NCI-H460 (cell line): ENCODE measurements at places on chromosomes 2 and 18.

DNA sequence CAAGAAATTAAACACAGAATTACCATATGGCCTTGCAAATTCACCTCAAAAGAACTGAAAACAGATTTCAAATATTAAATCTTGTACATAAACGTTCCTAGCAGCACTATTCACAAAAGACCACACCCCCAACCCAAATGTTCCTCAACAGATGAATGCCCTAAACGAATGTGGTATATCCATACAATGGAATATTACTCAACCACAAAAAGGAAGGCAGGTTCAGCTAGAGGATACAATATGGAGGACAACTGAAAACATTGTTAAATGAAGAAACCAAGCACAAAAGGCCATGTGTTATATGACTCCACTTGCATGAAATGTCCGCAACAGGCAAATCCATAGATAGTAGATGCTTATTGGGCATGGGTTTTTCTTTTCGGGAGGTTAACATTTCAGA lies 61.7 kb downstream of the PPP4R1 start:
- DNase-seq = no peak

- DNase-seq = no peak
These were observed 103.9 kb upstream of the MCFD2 start for GRCh38 chr2:47019532-47019931.

GRCh38 chr2:112607680-112608438 lies 23.4 kb downstream of the CHCHD5 start:
- no peak for DNase-seq

DNA sequence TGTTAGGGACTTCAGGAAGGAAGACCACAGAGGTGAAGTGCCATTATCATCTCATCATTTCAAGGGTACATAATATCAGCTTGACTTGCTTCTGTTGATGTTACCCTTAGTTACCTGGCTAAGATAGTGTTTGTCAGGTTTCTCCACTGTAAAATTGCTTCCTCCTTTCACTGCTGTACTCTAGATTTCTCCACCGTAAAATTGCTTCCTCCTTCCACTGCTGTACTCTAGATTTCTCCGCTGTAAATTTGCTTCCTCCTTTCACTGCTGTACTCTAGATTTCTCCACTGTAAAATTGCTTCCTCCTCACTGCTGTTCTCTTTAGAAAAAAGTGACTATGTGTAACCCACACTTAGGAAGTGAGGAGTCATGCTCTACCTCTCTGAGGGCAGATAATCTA lies 1460.3 kb downstream of the SUCLG1 start:
- no peak for DNase-seq

GRCh38 chr2:192072778-192073177 lies 122.0 kb downstream of the TMEFF2 start:
- no peak for DNase-seq

DNA sequence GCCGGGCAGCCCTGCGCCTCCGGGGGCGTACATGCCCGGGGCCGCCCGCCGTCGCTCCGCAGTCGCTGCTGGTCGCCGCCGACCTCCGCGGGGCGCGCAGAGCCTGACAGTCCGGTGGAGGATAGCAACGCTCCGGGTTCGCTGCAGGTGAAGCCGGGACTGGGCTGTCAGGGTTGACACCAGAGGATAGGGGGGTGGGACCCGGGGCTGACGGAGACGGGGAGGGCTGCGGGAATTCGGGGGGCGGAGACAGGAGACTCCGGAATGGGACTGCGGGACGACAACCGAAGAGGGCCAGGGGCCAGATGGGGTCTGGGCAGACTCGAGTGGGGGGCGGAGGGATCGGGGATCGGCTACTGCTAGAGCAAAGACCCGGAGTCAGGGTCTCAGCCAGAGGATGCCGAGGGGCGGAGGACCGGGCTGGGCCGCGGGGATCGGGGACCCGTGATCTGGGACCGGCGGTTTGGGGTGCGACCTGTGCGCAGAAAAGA lies 403 bp downstream of the TMEM127 start:
- DNase-seq = no peak

GRCh38 chr2:50108245-50108644 lies 923.7 kb downstream of the NRXN1 start:
- DNase-seq = no peak

DNA sequence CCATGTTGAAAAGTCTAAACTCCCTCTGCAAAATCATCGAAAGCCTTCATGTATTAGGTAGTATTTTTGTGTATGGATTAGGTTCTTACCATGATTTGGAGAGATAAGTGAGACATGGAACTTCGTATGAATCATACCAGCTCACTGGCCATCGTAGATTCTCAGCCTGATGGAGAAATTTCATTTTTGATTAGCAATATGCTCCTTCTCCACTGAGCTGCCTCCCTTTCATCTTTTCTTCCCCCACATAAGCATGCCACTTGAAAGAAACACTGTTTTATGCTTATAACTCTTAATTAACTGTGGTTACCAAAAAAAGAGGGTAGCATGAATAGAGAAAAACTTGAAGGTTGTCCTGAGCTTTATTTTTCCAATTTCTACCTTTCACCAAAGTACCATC lies 111.9 kb downstream of the NCK2 start:
- DNase-seq = no peak

GRCh38 chr2:14543284-14543683 lies 89.2 kb upstream of the LRATD1 start:
- no peak for DNase-seq

DNA sequence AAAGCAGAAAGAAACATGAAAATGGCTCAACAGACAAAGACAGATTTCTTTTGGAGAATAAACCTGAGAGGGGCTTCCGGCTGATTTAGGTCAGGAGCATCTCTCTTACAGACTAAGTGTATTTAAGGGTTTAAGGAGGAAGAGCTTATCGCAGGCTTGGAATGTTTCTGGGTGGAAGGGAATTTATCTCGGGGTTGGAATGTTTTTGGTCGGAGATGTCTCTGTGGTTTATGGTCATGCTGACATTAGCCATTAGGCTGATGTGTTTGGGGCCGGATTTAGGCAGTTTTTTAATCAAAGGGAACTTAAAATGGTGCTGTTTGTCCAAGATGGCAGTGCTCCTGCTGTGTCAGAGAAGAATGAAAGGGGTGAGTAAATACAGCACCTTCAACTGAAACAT lies 14.4 kb upstream of the PSMA8 start:
- no peak for DNase-seq

DNA sequence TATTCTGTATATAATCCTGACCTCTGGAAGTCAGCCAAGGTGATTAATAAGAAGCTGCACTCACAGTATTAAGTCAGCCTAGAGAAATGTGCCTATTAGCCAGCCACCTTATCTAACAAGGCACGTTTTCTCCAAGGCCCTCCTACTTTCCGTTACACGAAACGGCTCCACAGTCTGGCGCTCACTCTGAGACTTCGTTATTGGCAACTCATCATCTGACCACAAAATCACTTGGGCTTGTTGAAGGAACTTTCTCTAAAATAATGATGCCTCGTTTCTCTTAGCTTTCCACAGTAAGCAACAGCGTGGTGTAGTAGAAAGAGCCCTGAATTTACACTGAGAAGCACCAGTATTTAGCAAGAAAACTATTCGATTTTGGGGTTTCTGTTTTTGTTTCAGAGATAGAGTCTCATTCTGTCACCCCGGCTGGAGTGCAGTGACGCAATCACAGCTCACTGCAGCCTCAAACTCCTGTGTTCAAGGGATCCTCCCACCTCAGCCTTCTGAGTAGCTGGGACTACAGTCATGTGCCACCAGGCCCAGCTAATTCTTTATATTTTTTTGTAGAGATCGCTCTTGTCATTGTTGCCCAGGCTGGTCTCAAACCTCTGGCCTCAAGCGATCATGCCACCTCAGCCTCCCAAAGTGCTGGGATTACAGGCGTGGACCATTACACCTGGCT lies 53.6 kb upstream of the SLC14A1 start:
- no peak for DNase-seq

DNA sequence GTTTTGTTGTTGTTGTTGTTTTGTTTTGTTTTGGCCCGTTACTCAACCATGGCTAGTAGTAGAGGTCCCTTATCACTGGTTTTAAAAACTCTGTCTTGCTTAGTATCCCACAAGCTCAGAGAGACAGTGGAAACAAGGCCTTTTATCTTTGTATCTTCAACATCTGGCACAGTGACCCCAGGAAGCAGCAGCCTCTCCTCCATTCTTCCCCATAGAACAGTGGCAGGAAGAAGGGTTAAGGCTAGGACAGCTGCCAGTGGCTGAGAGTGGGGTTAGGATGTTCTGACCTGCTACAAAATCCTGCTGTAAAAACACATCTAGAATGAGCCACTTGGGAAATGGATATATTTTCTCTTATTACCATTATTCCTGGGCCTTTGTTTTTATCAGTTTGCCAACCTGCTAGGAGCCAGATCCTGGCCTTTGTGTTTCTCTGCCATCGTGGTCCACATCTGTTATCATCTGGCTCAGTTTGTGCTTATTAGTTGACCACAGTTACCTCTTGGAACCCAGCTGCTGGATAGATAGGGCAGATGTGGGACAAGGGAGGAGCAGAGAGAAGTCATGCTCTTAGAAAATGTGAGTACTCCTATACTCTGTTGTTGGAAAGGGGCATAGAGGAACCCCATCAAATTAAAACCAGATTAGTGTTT lies 246.8 kb downstream of the AGPS start:
- DNase-seq = no peak

DNA sequence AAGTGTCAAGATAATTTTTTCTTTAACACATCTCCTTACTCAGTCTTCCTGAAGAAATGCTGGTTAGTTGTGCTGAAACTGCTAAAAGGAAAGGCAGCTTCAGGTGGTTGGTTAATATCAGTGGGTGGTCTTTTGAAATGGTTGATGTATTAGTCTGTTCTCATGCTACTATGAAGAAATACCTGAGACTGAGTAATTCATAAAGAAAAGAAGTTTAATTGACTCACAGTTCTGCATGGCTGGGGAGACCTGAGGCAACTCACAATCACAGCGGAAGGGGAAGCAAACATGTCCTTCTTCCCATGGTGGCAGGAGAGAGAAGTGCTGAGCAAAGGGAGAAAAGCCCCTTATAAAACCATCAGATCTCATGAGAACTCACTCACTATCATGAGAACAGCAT lies 125.9 kb upstream of the CYRIA start:
- no peak for DNase-seq

DNA sequence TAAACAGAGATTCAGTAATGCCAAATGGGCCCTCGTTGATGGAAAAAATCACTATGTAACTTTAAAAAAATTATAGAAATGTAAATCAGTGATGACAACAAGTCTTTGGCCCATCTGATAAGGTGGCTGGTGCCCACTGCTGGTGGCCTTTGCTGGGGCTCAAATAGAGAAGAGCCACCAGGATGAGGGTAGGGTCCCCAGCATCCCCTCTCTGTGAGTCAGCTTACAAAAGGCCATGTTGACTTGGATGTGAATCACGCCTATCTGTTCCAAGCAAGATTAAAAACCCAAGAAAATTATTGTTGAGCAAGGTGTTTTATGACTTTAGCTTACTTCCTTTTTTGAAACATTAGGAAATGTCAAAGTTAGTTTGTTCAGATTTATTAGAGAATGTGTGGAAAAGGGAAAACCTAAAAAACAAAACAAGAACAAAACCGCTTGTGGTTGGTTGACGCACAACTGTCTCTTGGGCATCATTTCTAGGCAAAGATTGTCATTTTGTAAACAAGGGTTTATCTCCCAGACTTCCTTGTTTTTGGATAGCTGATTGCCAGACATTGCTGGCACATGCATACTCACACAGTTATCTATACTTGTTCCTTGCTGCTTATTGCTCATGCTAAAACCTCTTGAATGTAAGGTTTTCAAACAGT lies 53.7 kb upstream of the ZNF396 start:
- DNase-seq = no peak

- no peak for DNase-seq
These were observed 140.4 kb upstream of the ALPP start for GRCh38 chr2:232238108-232238507.

DNA sequence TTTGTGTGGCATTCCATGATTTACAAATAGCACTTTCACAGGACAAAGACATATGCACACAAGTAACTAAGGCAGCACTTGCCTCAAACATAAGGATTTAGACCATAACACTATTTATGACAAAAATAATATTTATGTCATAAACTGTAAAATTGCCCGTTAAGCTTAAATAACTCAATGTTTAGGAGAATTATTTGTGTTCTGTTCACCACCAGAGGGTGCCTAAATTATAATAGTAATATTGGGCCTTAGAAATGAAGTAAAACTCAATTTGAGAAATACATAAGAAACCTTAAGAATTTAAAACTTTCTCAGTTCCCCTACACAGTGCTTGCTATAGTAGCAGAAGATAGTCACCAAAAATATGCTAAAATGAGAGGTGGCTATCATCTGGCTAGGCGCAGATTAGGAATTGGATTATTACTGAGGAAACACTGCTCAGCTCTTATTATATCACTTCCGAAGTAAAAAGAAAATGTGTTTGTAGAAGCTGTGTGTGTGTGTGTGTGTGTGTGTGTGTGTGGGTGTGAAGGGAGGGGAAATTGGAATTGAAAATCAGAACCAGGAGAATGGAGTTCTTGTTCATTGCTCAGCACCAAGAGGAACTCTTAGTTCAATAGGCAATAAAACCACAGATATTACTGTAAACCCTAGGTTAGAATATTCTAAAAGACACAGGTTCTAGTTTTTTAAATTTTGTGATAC lies 4.9 kb upstream of the CHN1 start:
- DNase-seq = no peak

DNA sequence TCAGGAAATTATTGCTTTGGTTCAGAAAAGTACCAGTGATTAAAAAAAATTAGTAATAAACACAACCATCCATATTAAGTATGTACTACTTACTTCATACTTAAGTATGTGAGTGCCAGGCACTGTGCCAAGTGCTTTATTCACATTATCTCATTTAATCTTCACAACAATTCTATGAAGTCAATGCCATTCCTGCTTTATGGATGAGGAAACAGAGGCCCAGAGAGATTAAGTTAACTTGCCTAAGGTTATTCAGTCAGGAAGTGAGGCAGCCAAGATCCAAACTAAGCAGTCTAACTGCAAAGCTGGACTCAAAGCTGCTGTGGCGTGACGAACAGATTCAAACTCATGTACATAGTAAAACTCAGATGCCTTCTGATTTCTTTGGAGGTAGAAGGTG lies 22.3 kb downstream of the DTNB start:
- no peak for DNase-seq

GRCh38 chr2:221268631-221269030 lies 303.5 kb downstream of the EPHA4 start:
- DNase-seq = no peak

DNA sequence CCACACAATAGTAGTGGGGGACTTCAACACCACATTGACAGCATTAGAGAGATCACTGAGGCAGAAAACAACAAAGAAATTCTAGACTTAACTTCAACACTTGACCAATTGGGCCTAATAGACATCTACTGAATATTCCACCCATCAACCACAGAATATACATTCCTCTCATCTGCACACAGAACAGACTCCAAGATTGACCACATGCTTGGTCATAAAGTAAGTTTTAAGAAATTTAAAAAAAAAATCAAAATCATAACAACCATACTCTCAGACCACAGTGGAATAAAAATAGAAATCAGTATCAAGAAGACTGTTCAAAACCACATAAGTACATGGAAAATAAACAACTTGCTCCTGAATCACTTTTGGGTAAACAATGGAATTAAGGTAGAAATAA lies 9.0 kb upstream of the FLACC1 start:
- DNase-seq = no peak

GRCh38 chr18:75360941-75361340 lies 66.6 kb downstream of the SMIM21 start:
- DNase-seq = no peak
